ENCODE measurements at places on chromosomes 4 and X.
A peak's percentile ranks its signal among the peaks of the same experiment; 100 is the strongest.

- H3K4me1 ChIP-seq: peaks cover 38% of the 10 kb centered on the region
- no peaks in the 10 kb centered on the region for H3K36me3 ChIP-seq
- H3K27me3 ChIP-seq: peaks cover 7% of the 10 kb centered on the region
- peak overlapping the region; percentile 3 for H3K27ac ChIP-seq
Observed at GRCh38 chr4:153341575-153342090, 2.9 kb upstream of the MND1 start.

- H3K4me3 ChIP-seq: no peak overlapping the region
- no peak overlapping the region for H3K27ac ChIP-seq
- no peaks in the 10 kb centered on the region for H3K36me3 ChIP-seq
- no peaks in the 10 kb centered on the region for H3K27me3 ChIP-seq
Observed at GRCh38 chr4:124573056-124573455, 139.5 kb downstream of the ANKRD50 start.

DNA sequence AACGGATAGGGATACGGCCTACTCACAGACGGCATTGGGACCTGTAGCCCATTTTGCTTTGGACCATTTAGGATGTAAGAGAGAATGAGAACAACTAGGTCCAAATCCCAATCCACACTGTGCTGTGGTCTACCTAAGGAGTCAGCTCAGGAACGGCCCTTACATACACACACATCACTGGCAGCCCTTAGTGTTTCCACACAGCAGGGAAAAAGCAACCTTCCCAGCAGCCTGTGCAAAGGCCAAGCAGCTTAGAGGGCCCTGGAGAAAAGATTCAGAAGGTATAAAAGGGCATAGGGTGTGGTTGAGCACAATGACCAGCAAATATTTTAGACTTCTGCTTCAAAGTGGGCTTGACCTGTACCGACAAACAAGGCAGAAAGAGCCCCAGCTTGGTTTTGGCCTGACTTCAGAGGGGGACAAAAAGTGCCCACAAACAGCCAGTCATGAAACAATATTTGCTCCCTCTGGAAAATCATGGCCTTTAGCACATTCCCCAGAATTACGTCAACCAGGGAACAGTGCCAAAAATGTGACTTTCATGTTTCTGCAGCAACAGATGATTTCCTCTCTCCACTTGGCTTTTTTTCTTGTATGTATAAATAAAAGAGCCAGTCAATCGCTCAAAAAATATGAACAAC lies 359.5 kb upstream of the FGF16 start:
- no peaks in the 10 kb centered on the region for H3K27me3 ChIP-seq
- no peak for DNase-seq
- H3K27ac ChIP-seq: no peak overlapping the region
- no peaks in the 10 kb centered on the region for H3K4me1 ChIP-seq
- H3K36me3 ChIP-seq: no peaks in the 10 kb centered on the region

GRCh38 chr4:77861495-77861894 lies 1.1 kb upstream of the MRPL1 start:
- H3K27me3 ChIP-seq: peaks cover 16% of the 10 kb centered on the region
- no peak for DNase-seq
- H3K27ac ChIP-seq: peak overlapping the region; percentile 100
- peak overlapping the region; percentile 98 for H3K4me3 ChIP-seq
- H3K36me3 ChIP-seq: peaks cover 7% of the 10 kb centered on the region

All from endothelial cell (in vitro differentiated cells).